Activated CD4-positive, CD25-positive, alpha-beta regulatory T cell (primary cell): ENCODE measurements at places on chromosomes 11 and 22.

DNA sequence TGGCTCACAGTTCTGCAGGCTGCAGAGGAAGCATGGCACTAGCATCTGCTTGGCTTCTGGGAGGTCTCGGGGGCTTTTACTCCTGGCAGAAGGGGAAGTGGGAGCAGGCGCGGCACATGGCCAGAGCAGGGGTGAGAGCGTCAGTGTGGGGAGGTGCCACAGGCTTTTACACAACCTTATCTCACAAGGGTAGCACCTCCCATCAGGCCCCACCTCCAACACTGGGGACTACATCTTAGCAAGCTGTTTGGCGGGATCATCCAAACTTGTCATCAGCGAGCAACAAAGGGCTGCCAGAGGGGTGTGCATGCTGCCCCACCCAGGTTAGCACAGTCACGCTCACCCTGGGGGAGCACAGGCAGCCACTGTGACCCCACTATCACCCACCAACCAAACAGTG is 18.9 kb upstream of the YPEL1 start:
- DNase-seq = no peak

- no peak for DNase-seq
Observed at GRCh38 chr11:45585205-45585604, 80.2 kb downstream of the CHST1 start.

DNA sequence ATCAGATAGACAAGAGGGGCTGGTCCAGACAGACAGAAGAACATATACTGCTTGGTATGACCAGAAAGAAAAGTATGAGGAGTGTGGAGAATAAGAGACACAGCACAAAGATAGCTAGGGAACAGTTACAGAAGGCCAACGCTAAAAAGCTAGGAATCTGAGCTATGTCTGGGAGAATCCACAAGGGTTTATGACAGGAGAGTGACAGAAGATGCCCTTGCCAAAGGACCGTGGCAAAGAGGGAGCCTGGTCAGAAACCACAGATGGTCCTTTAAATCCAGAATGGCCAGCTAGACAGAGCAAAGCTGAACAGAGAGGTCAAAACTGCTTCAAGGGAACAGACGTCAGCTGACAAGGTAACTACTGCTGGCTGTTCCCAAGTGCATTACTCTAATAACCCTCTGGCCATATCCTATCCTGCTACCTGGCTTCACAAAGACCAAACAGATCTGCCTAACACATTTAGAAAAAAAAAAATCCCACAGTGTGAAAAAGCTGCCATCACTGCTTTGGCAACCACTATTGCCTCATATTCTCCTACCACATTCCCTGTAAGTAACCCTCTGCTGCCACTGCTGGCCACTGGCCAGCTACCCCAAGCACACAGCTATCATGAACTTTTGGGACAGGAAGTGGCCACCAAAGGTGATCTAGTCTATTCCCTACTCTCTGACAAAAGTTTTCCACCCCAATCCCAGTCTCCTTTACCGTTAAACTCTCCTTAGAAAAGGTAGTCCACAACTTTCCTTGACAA is 7.3 kb downstream of the SERGEF start:
- no peak for DNase-seq

- no peak for DNase-seq
Observed at GRCh38 chr11:63019506-63019905, 3.9 kb upstream of the SLC22A8 start.

DNA sequence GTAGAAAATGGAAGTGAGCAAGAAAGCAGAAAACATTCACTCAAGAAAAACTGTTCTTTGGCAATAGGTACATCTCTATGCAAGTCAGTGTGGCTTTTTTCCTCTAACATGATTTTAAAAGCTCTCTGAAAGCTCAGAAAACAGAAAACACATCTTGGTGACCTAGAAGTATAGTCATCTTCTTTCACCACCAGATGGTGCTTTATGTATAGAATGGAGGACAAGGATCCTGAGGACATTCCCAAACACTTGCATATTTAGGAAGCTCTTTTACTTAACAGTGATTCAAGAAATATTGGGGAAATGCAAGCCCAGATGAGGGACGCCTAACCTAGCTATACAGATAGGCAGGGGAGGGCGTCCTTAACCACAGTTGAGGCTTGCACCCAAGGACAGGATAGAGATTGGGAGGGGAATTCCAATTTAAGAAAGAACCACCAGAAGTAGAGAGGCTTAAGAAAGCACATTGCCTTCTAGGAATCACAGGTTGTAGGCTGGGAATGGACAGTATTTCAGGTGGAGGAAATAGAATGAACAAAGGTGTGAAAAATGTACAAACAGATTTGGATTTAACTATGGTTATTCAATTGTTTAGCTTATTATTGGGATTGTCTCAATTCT is 13.8 kb upstream of the CCDC81 start:
- DNase-seq = no peak

DNA sequence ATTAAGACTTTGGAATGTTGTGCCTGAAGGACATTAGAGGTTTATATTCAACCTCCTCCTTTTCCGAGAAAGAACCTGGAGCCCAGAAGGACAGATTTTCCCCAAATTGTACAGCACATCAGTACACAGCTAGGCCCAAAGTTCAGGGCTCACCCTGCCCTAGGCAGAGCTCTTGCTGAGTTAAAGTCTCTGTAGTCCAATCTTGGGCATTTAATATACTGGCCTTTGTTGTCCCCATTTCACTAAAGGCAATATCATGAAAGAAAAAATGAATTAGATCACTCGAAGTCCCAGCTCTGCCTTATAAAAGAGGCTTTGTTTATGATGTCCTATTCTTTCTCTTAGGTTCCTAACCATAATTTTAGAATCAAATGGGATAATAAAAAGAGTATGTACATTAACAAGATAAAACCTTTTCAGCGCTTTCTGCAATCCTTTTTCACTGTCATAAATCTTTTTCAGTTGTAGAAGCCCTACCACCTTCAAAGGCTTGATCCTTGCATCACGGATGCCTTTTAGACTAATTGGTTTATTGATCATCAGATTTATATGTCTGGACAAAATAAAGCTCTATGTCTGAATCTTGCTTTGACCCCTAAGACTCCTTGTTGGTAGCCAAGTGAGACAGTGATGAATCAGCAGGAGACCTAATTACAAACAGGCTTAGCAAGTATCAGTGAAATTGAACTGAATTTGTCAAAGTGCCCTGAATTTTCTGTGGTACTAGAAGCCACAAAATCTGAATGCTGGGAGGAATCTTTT is 39.8 kb downstream of the RELT start:
- no peak for DNase-seq

- no peak for DNase-seq
Observed at GRCh38 chr11:72844356-72844755, 30.1 kb downstream of the ATG16L2 start.

GRCh38 chr22:30541961-30542810 is 4.4 kb downstream of the SEC14L6 start:
- no peak for DNase-seq

GRCh38 chr11:109998921-109999320 is 94.3 kb upstream of the ZC3H12C start:
- no peak for DNase-seq

- peak; percentile 80 for DNase-seq
Observed at GRCh38 chr22:36180038-36180880, 19.7 kb upstream of the APOL3 start.

GRCh38 chr11:44952500-44953260 is 2.0 kb upstream of the TP53I11 start:
- DNase-seq = no peak

DNA sequence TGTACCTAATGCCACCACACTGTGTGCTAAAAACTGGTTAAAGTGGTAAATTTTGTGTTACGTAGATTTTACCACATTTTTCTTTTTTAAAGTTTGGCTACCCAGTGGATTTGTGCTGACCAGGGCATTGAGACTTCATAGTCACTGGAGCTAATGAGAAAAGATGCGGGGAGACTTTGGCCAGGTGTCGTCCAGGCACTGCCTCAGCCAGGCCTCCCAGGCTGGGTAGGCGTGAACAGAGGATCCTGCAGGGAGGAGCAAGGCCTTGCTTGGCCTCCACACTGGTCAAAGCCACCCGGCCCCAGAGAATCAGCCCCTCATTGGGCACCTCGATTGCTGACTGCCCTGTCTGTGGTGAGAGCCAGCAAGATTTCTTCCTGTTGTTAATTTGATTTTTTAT is 13.4 kb upstream of the MGAT3 start:
- DNase-seq = no peak

DNA sequence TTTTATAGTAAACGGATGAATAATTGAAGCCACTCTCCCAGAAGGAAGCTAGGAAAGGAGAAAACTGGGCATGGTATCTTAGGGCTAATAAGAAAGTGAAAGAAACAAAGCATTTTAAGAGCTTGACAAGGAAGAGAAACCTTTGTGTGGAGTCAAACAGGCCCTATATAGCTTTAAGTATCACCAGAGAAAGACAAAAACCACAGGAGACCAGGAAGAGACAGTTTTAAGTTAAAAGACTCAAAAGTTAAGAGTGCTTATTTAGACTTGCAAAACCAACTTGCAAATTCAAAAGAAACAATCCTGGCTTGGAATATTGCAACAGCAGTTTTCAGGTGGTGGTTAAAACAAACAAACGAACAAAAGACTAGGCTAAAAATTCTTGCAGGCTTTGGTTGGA is 3.4 kb downstream of the PAK1 start:
- no peak for DNase-seq

GRCh38 chr11:128412847-128413791 is 174.2 kb downstream of the ETS1 start:
- DNase-seq = no peak

DNA sequence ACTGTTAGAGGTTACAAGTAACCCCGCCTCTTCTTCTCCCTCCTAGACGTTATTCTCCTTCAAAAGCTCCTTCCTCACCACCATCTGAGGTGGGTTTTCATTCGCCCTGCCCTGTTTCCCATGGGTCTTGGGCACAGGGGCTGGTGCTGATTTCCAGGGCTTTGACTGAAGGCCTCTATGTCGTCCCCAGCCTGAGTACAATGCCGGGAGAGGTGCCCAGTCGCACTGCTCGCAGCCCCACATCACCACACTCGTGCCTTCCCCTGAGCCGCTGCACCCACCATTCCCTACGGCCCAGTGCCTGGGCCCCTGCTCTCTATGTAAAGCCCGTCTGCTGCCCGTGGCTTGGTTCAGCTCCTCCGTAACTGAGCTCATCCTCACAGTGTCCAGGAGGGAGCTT is 169.8 kb downstream of the DSCAML1 start:
- DNase-seq = no peak

DNA sequence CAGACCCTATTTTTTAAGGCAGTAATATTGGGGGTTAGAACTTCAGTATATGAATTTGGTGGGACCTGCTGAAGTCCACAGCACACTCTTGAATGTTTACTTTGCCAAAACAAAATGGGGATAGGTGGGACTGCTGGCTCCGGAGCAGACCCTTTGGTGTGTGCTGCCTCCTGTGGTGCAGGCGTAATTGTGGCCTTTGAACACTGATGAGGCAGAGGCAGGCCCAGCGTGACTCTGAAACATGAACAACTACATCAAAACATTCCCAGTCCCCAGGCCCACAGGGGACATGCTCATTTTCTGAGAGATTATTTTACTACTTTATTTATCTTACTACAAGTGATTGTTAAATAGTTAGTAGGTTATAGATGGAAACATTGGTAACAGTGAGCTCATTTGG is 225.0 kb upstream of the TBCEL start:
- no peak for DNase-seq

GRCh38 chr11:6864438-6864837 is 1.6 kb downstream of the OR10A2 start:
- no peak for DNase-seq

- DNase-seq = no peak
Observed at GRCh38 chr11:106391771-106392420, 314.4 kb downstream of the AASDHPPT start.

DNA sequence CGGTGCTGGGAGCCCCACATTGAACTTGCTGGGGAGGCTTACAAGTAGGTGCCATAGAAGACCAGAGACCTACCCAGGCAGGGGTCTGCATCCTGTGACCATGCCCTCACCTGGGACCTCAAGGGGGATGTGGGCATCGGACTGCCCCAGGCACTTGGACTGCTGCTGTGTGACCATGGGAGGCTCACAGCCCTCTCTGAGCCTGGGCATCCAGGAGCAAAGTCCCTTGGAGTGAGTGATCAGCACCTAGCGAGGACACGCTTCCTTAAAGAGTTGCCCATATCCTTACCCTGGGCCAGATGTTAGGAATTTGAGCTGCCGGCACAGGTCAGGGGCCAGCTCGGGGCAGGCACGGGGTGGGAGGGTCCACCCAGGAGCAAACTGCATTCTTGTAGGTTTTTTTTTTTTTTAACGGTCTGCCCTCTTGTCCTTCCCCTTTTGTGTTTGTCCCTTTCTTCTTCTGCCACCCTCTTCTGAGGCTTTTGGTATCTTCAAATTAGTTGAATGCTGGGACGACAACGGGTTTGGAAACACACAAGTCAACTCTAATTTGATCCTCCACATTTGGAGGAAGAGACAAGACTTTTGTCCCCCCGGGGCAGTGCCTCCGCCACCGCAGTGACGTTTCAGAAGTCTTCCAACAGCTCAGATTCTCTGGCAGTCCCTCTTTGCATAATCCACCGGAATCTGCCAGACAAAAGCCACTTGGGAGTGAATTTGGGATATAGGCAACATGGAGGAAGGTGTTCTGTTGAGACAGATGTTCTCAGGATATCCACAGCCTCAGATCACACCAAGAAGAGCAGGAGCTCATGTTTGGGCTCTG is 46.1 kb upstream of the LINC01488 start:
- no peak for DNase-seq

DNA sequence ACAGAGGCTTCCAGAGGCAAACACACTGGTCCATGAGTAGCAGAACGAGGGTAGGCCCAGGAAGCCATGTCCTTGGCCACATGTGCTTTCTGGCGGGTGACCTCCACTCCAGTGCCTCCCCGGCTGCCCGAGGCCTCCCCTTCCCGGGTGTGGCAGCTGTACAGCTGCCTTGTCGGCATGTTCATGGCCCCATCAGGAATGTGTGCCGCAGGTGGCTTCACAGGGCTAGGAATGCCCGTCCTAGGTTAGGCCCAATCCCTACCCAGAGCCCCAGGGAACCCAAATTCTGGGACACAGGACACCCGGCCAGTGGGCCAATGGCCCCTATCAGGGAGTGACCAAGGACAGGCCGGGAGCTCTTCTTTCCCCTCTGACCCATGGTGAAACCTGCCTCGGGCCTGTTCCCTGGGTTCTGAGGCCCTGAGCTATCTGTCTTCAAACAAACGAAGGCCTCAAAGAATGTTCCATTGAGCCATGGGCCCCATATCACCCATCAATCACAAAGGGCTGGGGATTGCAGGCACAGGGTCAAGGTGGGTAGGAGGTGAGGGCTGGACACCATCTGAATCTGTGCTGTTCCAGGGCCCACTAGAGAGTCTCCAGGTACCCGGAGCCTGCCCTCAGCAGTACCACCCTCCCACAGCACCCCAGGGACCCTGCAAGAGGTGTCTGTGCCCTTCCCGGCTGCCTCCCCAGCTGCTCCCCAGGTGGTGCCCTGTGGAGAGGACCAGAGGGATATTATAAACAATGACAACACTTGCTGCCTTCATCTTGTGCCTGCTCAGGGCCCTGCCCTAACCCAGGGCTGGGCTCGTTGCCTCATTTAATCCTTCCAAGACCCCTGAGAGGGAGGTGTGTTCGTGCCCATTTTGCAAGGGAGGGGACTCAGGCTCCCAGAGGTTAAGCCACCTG is 4.0 kb upstream of the CDKN1C start:
- DNase-seq = no peak

GRCh38 chr22:34688825-34689224 is 377.1 kb upstream of the ISX start:
- no peak for DNase-seq
